Stimulated activated CD4-positive, alpha-beta T cell treated with anti-CD3 and anti-CD28 coated beads, Interleukin-1b, Interleukin-23, amount 100 ng/mL, for 1 hour (primary cell): ENCODE measurements at places on chromosomes 3 and 15.

GRCh38 chr3:3069723-3070122 lies 40.5 kb downstream of the IL5RA start:
- DNase-seq = no peak

DNA sequence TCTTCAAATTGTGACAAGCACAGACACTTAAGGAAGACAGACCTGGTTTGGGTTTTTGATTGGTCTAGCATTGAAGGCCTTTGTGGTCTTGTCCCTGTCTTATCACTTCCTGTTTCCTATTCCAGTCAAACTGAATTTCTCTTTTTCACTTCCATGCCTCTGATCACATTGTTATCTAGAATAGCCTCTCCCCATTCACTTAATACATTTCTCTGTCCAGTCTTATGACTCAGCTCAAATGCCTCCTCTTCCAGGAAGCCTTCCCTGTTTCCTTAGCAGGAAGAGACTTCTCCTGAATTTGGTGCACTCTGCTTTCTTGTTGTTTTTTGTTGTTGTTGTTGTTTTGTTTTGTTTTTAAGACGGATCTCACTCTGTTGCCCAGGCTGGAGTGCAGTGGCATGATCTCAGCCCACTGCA lies 45.5 kb downstream of the LIMD1 start:
- no peak for DNase-seq

DNA sequence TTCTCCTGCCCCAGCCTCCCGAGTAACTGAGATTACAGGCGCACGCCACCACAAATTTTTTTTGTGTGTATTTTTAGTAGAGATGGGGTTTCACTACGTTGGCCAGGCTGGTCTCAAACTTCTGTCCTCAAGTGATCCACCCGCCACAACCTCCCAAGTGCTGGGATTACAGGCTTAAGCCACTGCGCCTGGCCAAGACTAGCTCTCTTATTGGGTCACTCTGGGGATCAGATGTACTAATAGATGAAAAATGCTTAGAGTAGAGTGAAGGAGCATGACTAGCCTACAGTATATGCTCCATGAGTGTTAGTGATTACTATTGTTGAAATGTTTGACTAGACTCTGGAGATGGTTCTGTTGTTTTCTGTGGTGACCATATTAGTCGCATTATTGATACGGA lies 21.8 kb downstream of the RARB start:
- no peak for DNase-seq

DNA sequence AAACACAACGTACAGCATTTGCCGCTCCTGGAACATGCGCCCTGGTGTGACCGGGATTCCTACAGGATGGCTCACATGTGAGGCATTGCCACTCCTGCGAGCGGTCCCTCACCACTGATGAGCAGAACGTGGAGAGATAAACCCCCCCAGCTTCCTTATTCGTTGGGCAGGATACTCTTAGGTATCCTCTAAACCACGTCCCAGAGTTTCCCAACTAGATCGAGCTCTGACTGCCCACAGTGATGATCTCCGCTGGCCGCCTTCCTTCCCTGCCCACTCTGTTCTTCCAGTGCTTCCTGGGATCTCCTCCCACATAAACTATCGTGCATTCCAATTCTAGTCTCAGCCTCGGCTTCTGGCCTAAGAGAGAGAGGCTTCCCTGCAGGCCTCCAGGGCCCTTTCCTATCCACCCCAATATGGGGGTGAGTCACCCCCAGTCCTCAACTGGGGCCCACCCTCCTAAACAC lies 91.8 kb downstream of the TOP2B start:
- DNase-seq = no peak

GRCh38 chr3:64422932-64423331 lies 197.7 kb upstream of the PRICKLE2 start:
- DNase-seq = no peak

DNA sequence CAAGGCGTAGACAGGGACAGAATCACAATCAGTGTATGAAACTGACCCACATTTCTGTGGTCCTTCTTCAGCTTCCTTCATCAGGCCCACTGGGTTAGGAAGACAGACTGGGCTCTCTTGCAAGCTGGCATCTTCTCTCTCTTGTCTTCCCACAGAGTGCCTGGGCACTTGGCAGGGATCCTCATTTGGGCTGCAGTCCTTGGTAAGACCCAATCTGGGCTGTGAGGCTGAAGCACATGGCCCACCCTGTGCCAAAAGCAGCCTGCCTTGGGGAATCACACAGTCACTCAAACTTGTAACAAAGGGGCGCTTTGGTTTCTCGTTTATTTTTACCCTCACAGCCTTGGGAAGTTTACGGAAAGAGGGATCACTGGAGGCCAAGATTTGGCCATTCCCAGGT lies 8.2 kb upstream of the EPHB3 start:
- DNase-seq = no peak

GRCh38 chr3:63116922-63117321 lies 161.2 kb upstream of the SYNPR start:
- DNase-seq = no peak

DNA sequence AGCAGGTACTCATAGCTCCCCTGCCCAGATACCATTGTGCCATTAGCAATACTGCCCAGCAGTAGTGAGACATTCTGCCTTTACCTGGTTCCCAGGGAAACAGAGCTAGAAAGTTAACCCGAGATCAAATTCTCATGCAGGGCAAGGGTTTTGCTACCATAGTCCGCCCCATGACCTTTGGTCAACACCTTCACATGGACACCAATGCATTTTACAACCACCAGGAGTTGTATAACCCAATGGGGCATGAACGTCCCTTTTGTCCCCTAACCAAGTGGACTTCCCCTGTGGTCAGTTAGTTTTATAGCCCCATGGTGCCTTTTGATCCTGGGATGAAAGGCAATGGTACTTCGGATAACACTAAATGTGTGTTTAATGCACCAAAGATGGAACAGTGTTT lies 151.7 kb upstream of the IQSEC1 start:
- DNase-seq = no peak

- no peak for DNase-seq
These were observed 7.6 kb downstream of the EPHB3 start for GRCh38 chr3:184568924-184569829.
